IMR-90 (cell line): ENCODE measurements at places on chromosomes 6 and 20. TPM values are rescaled to one million over a fixed set of nuclear protein-coding genes. Genes with fewer than 3 reads are reported as not detected.

The PAQR8 gene
- 1.6 and 1.7 TPM in 2 replicates for total RNA-seq

GRCh38 chr6:127951172-127951917, 50.5 kb upstream of the THEMIS start:
- DNase-seq, result no peak

- no peak for DNase-seq
These were observed 10.7 kb downstream of the ZBTB24 start for GRCh38 chr6:109472132-109472995.

GRCh38 chr20:46965477-46965876, 70.8 kb downstream of the EYA2 start:
- DNase-seq, result no peak

- peak; percentile 98 for DNase-seq
These were observed 38.5 kb upstream of the AHI1 start for GRCh38 chr6:135535989-135536414.

DNA sequence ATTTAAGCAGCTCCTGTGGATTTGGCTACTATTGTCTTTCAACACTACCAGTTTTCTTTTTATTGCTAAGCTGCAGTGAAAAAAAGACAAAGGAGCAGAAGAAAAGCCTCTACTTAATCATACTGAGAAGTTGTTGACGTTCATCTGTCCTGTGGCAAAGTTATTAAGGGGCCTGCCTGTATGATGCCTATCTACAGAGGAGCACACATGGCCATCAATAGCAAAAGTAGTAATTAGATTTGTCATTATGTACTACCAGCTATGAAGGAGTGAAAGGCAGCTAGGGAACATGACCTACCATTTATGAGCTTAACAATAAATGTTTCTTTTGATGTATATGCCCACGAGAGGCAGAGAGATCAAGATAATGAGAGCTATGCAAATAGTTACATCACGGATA, 620.9 kb downstream of the PHF3 start:
- DNase-seq, result no peak

GRCh38 chr6:131784561-131784960, 23.3 kb upstream of the ENPP1 start:
- DNase-seq, result no peak

DNA sequence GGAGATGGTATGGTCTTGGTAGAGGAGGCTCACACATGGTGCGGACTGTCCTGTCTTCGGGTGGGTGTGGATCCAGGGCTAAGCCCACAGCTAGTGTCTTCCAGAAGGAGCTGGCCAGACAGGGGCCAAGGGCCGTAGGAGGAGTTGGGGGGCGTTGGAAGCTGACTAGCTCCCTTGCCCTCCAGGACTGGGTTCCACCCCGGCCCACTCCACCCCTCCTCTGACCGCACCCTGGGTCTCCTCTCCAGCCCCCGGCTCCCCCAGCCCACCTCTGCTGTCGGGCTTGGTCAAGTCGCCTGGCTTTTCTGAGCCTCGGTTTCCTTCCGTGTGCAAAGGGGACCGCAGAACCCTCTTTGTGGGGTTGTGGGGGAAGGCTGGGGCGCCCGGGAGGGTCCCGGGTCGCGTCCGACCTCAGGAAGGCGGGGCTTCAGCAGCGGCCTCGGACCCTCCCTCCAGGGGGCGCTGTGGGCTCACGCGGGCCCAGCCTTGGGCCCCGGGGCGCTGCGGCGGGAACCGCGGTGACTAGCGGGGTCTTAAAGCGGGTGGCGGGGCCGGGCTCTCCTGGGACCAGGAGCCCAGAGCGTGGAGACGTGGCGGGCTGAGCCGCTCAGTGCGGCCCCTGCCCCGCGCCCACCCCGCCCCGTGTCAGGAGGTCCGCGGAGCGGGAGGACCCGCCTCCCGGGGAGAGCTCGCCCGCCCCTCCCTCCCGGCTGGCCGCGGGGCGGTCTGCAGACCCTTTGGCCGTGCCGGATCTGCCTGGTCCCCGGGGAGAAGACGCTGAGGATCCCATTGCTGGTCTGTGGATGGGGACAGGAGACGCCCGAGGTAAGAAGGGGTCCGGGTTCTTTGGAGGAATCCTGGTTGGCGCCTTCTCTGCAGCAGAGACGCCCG, 5.4 kb downstream of the NPBWR2 start:
- DNase-seq, result no peak

GRCh38 chr6:115945812-115946211, 114.9 kb downstream of the FRK start:
- DNase-seq, result no peak

- no peak for DNase-seq
These were observed 2.7 kb downstream of the MOCS1 start for GRCh38 chr6:39931607-39932006.

- DNase-seq, result no peak
These were observed 105.9 kb downstream of the LY86 start for GRCh38 chr6:6694368-6694780.

DNA sequence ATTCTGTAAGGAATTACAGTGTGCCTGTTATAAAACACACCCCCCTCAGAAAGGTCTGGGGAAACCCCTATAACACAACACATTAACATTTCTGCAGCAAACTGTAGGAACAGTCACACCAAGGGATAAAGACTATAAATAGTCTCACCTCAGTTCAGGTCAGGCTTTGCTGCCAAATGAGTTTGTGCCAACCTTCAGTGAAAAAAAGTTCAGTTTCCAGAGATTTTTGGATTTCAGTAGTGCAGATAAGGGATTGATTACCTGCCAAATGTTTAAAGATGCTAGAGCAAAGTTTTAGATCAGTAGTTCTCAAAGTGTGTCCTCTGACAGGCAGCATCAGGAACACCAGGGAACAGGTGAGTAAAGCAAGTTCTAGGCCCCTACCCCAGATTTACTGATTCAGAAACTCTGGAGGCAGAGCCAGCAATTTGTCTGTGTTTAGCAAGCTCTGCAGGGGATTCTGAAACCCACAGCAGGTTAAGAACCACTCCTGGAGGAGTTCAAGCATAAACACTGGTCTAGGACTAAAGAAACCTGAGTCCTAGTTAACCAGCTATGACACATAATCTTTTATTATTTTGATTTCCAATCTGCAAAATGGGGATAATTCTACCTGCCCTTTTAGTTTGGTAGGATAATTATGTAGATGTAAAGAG, 111.0 kb downstream of the RCAN2 start:
- no peak for DNase-seq

DNA sequence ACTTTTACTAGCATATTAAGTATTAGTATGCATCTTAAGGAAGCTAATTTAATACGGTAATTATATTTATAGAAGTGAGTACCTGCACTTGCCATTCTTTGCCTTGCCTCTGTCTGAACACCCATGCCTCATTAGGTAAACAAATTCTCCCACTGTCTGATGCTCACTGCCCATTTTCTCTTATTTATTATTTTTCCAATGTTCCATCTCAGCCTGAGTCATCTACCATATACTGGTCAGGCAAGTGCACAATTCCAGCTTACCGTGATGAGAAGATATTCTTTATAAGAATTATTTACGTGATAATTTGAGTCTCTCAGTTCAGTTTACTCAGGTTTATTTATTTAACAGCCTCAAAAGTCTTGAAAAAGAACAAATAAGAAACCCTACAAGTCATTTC, 619.2 kb upstream of the EYS start:
- DNase-seq, result no peak

The DZANK1 gene
- total RNA-seq, result 0.54 and 0.83 TPM in 2 replicates

GRCh38 chr20:59376109-59376841, 75.9 kb downstream of the EDN3 start:
- no peak for DNase-seq

GRCh38 chr6:45491874-45492273, 114.1 kb upstream of the SUPT3H start:
- no peak for DNase-seq

DNA sequence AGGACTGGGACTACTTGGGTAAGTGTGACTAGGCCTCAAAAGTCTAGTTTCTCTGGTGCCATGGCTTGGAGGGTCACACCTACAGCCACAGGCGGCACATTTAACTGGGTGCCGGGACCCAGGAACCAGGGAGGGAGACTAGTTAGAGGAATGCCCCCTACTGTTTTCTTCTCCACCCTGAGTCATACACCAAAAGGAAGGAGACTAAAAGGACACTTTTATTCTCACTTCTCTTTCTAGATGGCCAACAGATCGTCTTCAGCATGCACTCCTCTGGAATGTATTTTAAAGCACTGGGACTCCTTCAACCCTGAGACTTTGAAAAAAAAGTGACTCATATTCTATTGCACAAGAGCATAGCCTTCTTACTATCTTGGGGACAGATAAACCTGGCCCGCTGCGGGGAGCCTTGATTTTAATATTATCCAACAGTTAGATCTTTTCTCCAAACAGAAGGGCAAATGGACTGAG, 33.4 kb downstream of the PLN start:
- peak; percentile 80 for DNase-seq
